ENCODE measurements at places on chromosomes 6 and 20.

- DNase-seq: no peak
Measured at GRCh38 chr6:101783287-101783686, 389.8 kb downstream of the GRIK2 start.

GRCh38 chr6:140592877-140593276 is 1218.4 kb upstream of the CITED2 start:
- DNase-seq: no peak

DNA sequence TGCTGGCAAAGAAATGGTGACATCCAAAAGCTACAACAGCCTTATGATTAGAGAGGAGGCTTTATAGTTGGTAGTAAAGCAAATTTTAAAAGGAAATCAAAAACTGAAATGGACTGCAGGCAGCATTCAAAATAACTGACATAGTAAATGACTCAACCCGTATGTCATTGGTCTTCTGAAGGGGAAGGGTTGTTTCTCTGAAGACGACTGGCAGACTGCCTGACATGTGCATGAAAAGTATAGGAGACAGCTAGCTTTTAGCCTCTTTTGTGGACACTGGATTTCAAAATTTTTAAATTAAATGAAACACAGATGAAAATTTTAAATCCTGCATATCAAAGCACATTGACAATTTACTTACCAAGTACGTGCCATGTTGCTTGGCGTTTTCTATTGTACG is 90.7 kb downstream of the TRMT6 start:
- no peak for DNase-seq

GRCh38 chr20:24935766-24936525 is 13.1 kb upstream of the CST7 start:
- no peak for DNase-seq

GRCh38 chr6:26383624-26384417 is 913 bp downstream of the BTN2A2 start:
- no peak for DNase-seq

GRCh38 chr6:29705389-29706231 is 17.6 kb upstream of the HLA-F start:
- DNase-seq: no peak

DNA sequence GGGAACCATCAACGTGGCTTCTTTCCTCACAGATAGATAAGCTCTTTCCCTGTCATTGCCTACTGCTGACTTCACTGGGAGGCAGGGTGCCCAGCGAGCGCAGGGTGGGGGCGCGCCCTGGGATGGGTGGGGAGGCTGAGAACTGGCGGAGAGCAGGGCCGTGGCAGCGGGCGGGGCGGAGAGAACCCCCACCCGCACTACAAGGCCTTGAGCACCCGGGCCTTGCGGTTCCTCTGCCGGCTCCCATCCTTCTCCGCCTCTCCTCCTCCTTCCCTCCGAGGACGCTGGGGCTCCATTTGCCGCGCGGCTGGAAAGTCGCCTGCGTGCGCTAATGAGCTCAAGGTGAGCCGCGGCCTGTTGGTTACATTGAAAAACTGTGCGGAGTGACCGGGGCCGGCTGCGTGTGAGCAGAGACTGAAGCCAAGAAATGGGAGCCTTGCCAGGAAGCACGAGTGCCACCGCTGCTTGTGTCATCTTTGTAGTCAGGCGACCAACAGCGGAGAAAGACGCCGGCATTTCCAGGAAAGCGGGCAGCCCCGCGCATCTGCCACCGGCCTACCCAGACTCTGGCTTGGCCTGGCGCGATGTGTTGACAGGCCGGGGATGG is 963.5 kb upstream of the SLC35B3 start:
- DNase-seq: peak; percentile 68

DNA sequence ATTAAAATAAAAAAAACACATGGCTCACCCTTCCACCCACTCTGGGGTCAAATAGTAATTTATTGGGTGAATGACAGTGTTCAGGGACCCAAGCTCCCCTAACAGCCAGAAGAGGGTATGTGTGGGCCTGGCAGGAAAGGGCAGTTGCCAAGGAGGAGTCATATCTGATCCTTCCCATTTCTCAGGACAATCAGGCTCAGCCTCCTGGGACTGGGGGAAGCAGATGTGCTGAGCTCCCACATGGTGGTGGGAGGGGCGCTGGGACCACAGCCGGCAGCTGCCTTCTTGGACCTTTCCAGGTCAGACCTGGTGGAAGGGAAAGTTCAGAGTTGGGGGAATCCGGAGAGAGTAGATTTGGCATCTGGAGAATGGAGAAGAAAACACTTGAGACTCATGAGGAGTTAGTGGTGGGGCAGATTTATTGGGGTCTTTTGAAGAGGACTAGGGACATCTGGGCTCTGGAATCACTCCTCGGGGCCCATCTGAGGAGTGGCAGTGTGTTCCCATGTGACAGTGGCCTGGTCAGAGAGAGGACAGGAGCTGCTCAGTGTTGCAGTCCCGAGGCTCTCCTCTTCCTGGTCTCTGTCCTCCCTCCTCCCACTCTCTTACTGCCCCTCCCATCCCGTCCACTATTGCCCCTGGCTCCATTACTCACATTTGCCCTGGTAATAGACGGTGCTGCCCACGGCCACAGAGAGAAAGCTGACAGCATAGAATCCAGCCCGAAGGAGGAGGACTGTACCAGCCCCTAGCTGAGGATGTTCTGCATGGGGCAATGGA is 3.0 kb downstream of the LST1 start:
- no peak for DNase-seq

DNA sequence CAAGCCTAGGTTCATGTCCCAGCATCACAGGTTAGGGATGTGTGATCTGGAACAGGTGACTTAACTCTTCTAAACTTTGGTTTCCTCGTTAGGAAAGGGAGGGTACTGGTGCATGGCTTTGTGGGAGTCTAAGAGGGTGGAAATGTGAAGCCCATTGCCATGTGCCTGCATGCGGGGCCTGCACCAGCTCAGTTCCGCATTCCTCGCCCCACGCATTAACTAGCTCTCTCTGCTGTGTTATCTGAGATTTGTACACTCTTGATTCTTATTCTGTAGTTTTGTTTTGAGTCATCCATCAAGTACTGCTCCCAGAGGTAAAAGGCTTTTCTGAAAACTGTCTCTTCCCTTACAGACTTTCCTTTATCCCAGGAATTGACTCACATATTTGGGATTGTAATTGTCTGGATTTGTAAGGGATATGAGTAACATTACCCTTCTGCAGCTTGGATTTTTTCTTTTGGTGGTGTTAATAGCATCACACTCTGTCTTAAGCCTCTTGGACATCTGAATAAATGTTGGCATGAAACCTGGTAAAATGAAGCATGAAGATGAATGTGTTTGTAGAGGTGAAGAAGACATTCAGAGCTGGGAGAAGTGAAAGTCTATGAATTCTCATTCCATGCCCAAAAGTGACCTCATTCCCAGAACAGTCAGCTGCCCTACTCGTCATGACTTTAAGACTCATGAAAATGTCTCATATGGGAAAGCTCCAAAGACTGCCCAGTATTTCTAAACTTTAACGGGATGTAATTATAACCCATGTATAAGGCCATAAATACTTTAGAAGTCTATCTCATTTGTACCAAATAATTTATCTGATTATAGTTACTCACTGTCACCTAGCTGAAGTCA is 357.3 kb downstream of the FOXA2 start:
- no peak for DNase-seq

All from Right ventricle myocardium inferior (tissue), 1 donor.